Dermis blood vessel endothelial cell (primary cell): ENCODE measurements at places on chromosomes 12 and 14. TPM values are rescaled to one million over a fixed set of nuclear protein-coding genes. Genes with fewer than 3 reads are reported as not detected.

Gene GLIPR1L2
- 0.05 and 1.2 TPM in 2 replicates for total RNA-seq

Gene PRH2
- not detected in 2 replicates for total RNA-seq

Gene PPP1R36
- total RNA-seq, result 0.68 and 1.3 TPM in 2 replicates

Gene DPY19L2
- total RNA-seq, result 0.51 and 2.4 TPM in 2 replicates

Gene KCNMB4
- 0.34 and 0.42 TPM in 2 replicates for total RNA-seq

Gene CD163L1
- total RNA-seq, result 5.4 and 7.1 TPM in 2 replicates

Gene RFX4
- total RNA-seq, result not detected in 2 replicates
